ENCODE measurements at places on chromosomes 3 and 15. TPM values are rescaled to one million over a fixed set of nuclear protein-coding genes. Genes with fewer than 3 reads are reported as not detected.

Gene CD96
- total RNA-seq = 0.23 TPM

- DNase-seq = no peak
- H3K4me3 ChIP-seq = no peak overlapping the region
- H3K27me3 ChIP-seq = peaks cover 20% of the 10 kb centered on the region
- no peaks in the 10 kb centered on the region for H3K4me1 ChIP-seq
- H3K27ac ChIP-seq = no peak overlapping the region
- no peaks in the 10 kb centered on the region for H3K36me3 ChIP-seq
Measured at GRCh38 chr3:98440283-98440682, 22.7 kb upstream of the OR5K1 start.

GRCh38 chr3:133892541-133893231 lies 3.0 kb downstream of the RAB6B start:
- H3K4me3 ChIP-seq = no peak overlapping the region
- H3K36me3 ChIP-seq = no peaks in the 10 kb centered on the region
- no peak for DNase-seq
- H3K4me1 ChIP-seq = peaks cover 9% of the 10 kb centered on the region
- peaks cover 8% of the 10 kb centered on the region for H3K27me3 ChIP-seq
- H3K27ac ChIP-seq = no peak overlapping the region

Gene SPESP1
- total RNA-seq = not detected

GRCh38 chr3:10744098-10744465 lies 71.9 kb upstream of the SLC6A11 start:
- H3K4me3 ChIP-seq = no peak overlapping the region
- peaks cover under 1% of the 10 kb centered on the region for H3K4me1 ChIP-seq
- peaks cover 53% of the 10 kb centered on the region for H3K27me3 ChIP-seq
- no peak overlapping the region for H3K27ac ChIP-seq

Gene SEMA5B
- 68.4 TPM for total RNA-seq

GRCh38 chr3:64023187-64023860 lies at the start of gene PSMD6:
Gene PSMD6 (minus strand): TSS chr3:64023494. CDS start chr3:64023419, 75 bp downstream.
- H3K27me3 ChIP-seq = no peaks in the 10 kb centered on the region
- peak within 1 kb of the TSS; percentile 91 for H3K27ac ChIP-seq
- H3K4me3 ChIP-seq = peak within 1 kb of the TSS; percentile 86
- H3K36me3 ChIP-seq = peaks cover 12% of the 10 kb centered on the region
- peaks cover 32% of the 10 kb centered on the region for H3K4me1 ChIP-seq
- DNase-seq = peak; percentile 95

- peaks cover 3% of the 10 kb centered on the region for H3K36me3 ChIP-seq
- H3K4me3 ChIP-seq = peak overlapping the region; percentile 91
- DNase-seq = no peak
- peak overlapping the region; percentile 72 for H3K27ac ChIP-seq
Measured at GRCh38 chr3:127822682-127823425, 539 bp upstream of the MGLL start.

- H3K27me3 ChIP-seq = no peaks in the 10 kb centered on the region
- no peak overlapping the region for H3K4me3 ChIP-seq
- H3K27ac ChIP-seq = no peak overlapping the region
- H3K36me3 ChIP-seq = no peaks in the 10 kb centered on the region
- peaks cover 17% of the 10 kb centered on the region for H3K4me1 ChIP-seq
Measured at GRCh38 chr3:173733029-173733652, 335.6 kb downstream of the NLGN1 start.

- H3K27me3 ChIP-seq = peaks cover 54% of the 10 kb centered on the region
- peaks cover 8% of the 10 kb centered on the region for H3K4me1 ChIP-seq
- no peak for DNase-seq
- H3K27ac ChIP-seq = no peak overlapping the region
- H3K4me3 ChIP-seq = no peak overlapping the region
Measured at GRCh38 chr15:89494941-89495637, 1.3 kb downstream of the RHCG start.

Gene GRK7
- not detected for total RNA-seq

DNA sequence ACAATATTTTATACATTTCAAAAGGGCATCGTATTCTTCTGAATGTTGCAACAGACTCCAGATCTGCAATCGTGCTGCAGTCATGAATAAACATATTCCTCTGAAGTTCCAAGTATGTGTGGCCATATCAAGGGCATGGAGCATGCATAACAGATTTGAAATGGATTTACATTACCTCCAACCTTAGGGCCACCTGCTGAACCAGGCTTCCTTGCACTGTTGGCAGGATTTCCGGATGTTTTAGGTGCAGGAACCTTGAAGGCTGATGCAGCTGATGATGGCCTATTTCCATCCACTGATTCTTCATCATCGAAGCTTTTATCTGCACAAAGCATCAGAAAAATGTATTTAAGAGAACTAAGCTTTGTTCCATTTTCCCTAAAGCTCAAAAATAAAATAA lies 73.5 kb downstream of the CLASP2 start:
- no peaks in the 10 kb centered on the region for H3K36me3 ChIP-seq
- no peak for DNase-seq
- no peaks in the 10 kb centered on the region for H3K27me3 ChIP-seq
- no peak overlapping the region for H3K4me3 ChIP-seq
- peaks cover 9% of the 10 kb centered on the region for H3K4me1 ChIP-seq
- H3K27ac ChIP-seq = no peak overlapping the region

- H3K27ac ChIP-seq = peak overlapping the region; percentile 93
- no peak overlapping the region for H3K4me3 ChIP-seq
- no peaks in the 10 kb centered on the region for H3K27me3 ChIP-seq
- no peak for DNase-seq
- H3K36me3 ChIP-seq = peaks cover 16% of the 10 kb centered on the region
- H3K4me1 ChIP-seq = peaks cover 33% of the 10 kb centered on the region
Measured at GRCh38 chr15:63256433-63257274, 20.8 kb upstream of the APH1B start.

Gene SEMA7A
- total RNA-seq = 1.1 TPM

DNA sequence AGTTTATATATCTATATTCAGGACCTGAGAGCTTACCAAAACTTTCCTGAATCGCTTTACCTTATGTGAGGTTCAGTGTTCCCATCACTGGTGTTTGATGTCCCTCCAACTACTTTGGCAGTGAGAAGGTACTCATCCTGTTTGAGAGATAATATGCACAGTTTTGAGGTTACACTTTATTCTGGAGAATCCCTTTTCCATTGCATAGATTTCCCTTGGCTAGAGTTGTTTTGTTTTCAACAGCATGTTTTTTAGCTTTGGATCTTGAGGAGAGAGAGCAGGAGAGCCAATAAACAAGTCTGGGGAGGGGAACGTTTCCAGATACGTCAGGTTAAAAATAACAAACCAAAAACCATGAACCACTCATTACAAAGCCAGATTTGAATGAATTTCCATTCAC lies 33.6 kb downstream of the CD200 start:
- H3K27me3 ChIP-seq = no peaks in the 10 kb centered on the region
- no peaks in the 10 kb centered on the region for H3K36me3 ChIP-seq
- no peak for DNase-seq
- peaks cover 19% of the 10 kb centered on the region for H3K4me1 ChIP-seq
- H3K4me3 ChIP-seq = no peak overlapping the region

DNA sequence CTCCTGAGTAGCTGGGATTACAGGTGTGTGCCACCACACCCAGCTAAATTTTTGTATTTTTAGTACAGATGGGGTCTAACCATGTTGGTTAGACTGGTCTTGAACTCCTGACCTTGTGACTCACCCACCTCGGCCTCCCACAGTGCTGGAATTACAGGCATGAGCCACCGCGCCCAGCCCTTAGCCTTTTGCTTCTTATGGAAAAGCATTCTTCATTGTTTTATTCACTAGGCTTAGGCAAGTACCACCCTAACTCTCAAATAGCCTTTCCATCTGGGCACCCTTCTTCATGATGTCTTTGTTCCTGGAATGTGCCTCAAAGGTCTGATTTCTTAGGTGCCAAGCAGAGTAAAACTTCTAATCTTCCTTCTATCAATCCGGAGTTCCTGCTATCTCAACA lies 641.8 kb downstream of the FHIT start:
- no peak overlapping the region for H3K27ac ChIP-seq
- no peak overlapping the region for H3K4me3 ChIP-seq
- no peaks in the 10 kb centered on the region for H3K27me3 ChIP-seq
- no peak for DNase-seq
- peaks cover 14% of the 10 kb centered on the region for H3K4me1 ChIP-seq

DNA sequence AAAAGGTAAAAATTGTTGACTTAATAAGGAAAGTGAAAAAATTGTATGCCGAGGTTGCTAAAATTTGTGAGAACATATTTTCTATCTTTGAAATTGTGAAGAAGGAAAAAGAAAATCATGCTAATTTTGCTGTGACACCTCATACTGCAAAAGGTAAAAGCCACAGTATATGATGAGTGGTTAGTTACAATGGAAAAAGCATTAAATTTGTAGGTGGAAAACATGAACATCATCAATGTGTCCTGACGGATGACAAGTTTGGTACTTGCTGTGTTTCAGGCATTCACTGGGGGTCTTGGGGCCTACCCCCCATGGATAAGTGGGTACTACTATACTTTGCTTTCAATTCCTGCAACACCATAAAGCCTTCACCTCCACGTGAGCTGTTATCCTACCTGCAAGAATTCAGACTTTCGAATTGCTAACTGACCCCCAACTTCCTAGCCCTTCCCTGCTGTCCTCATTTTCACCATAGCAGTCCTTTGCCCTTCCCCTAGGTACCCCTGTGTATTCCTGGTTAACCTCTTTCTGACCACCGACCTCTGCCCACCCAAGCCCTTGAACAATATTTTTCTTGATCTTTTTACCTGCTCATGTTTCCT lies 62.4 kb downstream of the RAB7A start:
- no peak overlapping the region for H3K4me3 ChIP-seq
- H3K27ac ChIP-seq = peak overlapping the region; percentile 71
- H3K4me1 ChIP-seq = peaks cover 55% of the 10 kb centered on the region
- H3K27me3 ChIP-seq = no peaks in the 10 kb centered on the region
- no peak for DNase-seq

DNA sequence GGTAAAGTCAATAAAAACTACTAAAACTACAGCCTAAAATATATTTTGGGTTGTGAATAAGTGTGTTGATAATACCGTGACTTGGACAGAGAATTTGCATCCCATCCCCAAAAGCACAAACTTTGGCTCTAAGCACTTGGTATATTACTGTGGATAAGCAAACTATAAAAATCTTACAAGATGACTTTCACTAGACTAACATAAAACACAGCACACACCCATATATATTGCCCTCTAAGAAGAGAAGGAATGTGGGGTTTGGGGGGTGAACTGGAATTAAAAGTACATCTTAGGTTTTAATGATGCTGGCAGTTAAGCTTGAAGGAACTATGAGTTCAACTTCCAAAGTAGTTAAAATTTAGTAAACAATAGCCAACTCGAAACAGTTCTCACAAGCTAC lies 28.7 kb upstream of the CSPG5 start:
- no peak overlapping the region for H3K4me3 ChIP-seq
- DNase-seq = no peak
- H3K36me3 ChIP-seq = peaks cover 32% of the 10 kb centered on the region
- no peak overlapping the region for H3K27ac ChIP-seq
- peaks cover 34% of the 10 kb centered on the region for H3K4me1 ChIP-seq
- H3K27me3 ChIP-seq = no peaks in the 10 kb centered on the region

- H3K4me1 ChIP-seq = peaks cover 19% of the 10 kb centered on the region
- no peak overlapping the region for H3K27ac ChIP-seq
- no peaks in the 10 kb centered on the region for H3K36me3 ChIP-seq
Measured at GRCh38 chr3:4398941-4399245, 68.2 kb downstream of the SUMF1 start.

Gene DENND4A
- 14.5 TPM for total RNA-seq

GRCh38 chr3:195270079-195270816 lies 711 bp downstream of the XXYLT1 start:
- no peak for DNase-seq
- H3K27ac ChIP-seq = peak overlapping the region; percentile 74

DNA sequence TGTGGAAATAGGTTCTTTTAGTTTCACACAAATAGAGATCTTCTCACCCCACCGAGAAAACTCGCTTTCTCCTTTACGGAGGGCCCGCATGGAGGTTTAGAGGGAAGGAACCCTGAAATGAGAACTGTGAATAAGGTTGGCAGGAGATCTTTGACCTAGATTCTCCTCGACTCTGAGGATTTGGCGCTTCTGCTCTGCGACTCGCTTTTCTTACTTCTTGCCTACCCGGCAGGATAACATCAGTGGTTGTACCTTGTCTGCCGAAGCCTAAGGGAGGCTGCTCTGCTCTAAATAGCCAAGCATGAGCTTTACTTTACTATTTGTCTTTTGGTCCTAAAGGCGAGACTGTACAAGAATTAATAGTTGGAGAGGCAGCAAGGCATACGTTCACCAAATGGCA lies 473.3 kb upstream of the TPRG1 start:
- no peak overlapping the region for H3K4me3 ChIP-seq
- no peak for DNase-seq
- H3K4me1 ChIP-seq = peaks cover 32% of the 10 kb centered on the region
- no peak overlapping the region for H3K27ac ChIP-seq
- no peaks in the 10 kb centered on the region for H3K27me3 ChIP-seq
- no peaks in the 10 kb centered on the region for H3K36me3 ChIP-seq

GRCh38 chr15:57541805-57542504 lies 49.7 kb upstream of the MYZAP start:
- no peak for DNase-seq
- H3K4me1 ChIP-seq = peaks cover 10% of the 10 kb centered on the region
- H3K4me3 ChIP-seq = no peak overlapping the region

Gene PARP14
- total RNA-seq = 29.0 TPM

- H3K4me1 ChIP-seq = peaks cover 27% of the 10 kb centered on the region
- no peak overlapping the region for H3K4me3 ChIP-seq
- H3K36me3 ChIP-seq = no peaks in the 10 kb centered on the region
- H3K27ac ChIP-seq = peak overlapping the region; percentile 19
- no peaks in the 10 kb centered on the region for H3K27me3 ChIP-seq
Measured at GRCh38 chr3:23710555-23710954, 95.2 kb upstream of the UBE2E1 start.

DNA sequence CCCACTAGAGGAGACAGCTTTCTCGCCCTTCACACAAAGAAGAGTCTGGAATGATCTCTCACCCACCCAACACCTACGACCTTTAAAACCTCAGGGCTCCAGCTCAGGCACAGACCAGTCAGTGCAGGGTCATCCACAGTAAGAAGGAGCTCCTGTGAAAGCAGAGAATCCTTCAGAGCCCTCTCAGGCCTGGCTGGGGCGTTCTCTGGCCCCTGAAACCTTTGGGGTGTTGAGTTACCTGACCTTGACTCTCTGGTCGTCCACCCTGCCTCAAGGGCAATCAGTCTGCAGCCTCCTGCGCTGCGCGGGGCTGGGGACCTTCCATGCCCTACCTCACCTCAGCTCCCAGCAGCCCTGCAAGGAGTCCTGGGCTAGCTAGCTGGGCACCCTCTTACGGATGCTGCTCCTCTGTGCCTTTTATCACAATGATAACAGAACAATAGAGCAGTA lies 106.2 kb downstream of the ADCY5 start:
- peaks cover 23% of the 10 kb centered on the region for H3K27me3 ChIP-seq
- H3K4me3 ChIP-seq = no peak overlapping the region
- peaks cover 42% of the 10 kb centered on the region for H3K4me1 ChIP-seq
- DNase-seq = peak; percentile 77
- H3K36me3 ChIP-seq = no peaks in the 10 kb centered on the region
- no peak overlapping the region for H3K27ac ChIP-seq

Gene GOLGA8G
- total RNA-seq = not detected

DNA sequence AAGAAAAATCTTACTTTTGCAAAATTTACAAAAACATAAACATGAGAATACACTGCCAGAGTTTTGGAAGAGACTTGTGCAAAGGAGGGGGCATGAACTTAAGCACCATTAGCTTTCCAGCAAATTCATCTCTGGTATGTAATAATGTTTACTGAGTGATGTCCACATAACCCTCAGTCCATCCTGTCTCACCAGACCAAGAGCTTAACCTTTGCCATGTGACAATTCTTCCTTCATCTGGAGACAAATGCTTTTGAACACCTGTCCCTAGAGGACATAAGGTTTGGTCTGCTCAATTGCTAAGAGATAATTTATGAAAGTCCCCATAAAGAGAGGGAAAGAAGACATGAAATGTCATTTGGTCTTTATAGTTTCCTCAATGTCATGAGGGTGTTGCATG lies 412.3 kb downstream of the ERC2 start:
- no peak overlapping the region for H3K27ac ChIP-seq
- H3K36me3 ChIP-seq = no peaks in the 10 kb centered on the region
- no peak for DNase-seq
- H3K4me3 ChIP-seq = no peak overlapping the region
